ENCODE measurements at places on chromosomes 13 and 19. TPM values are rescaled to one million over a fixed set of nuclear protein-coding genes. Genes with fewer than 3 reads are reported as not detected.

- no peak for DNase-seq
These were observed 44.3 kb downstream of the ZMYM2 start for GRCh38 chr13:20002787-20003186.

DNA sequence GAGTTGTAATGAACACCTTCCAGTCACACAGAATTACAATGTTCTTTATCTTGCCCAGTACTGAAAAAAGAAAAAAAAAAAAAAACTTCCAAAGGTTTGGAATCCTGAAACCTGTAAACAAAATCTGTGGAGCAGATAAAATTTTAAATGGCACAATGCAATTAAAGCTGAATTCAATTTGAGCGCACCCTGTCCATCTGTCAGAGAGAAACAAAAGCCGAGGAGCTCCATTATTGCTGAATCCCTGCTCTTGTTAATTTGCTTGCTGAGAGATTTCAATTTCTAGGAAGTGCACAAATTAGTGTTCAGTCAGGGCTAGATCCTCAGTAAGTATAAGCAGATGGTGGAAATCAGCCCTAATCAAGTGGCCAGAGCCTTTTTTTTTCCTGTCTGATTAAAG lies 65.2 kb downstream of the DACH1 start:
- DNase-seq = peak; percentile 63

DNA sequence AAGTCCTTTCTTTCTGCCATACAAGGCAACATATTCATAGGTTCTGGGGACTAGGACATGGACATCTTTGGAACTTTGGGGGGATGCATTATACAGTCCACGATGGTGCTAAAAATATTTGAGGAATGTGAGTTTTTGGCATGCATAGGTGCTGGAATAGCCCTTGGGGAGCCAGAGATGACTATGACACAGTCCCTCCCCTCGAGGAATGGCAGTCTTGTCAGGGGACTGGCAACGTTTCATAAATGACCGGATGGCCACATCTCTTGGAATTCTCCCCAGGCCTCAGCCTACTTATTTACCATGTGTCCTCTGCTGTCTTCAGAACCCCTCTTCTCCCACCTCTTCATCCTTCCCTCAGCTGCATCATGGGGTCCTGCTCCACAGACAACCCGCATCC lies 13.6 kb downstream of the MEIOSIN start:
- DNase-seq = no peak

DNA sequence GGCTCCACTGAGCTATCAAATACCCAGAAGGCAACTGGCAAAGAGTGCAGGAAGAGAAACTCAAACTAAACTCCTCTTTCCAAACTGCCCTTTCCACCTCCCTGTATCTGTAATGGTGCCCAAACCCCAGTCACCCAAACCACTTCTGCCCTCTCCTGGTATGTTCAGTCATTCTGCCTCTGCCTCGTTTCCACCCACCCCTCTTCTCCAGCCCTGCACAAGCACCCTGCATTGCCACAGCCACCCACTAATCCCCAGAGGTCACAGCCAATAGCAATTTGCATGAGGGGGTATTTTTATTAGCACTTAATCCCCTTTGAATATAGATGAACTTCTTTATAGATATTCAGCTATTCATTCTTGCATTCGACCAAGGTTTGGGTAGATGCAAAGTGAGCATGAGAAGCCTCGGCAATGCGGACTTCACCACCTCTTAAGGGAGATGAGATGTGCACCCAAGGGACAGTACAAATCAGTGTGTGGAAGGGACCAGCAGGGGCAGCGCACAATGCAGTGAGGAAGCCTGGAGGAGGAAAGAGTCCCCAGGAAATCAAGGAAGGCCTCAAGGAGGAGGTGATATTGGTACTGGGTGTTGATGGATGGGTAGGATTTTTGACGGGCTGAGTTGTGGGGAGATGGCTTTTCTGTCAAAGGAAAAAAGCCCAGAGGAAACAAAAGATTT lies 12.4 kb downstream of the TMEM272 start:
- DNase-seq = peak; percentile 72

GRCh38 chr19:42277821-42278451 lies 8.9 kb downstream of the CIC start:
- DNase-seq = no peak

- no peak for DNase-seq
These were observed 76.5 kb downstream of the ZNF726 start for GRCh38 chr19:23991170-23991569.

DNA sequence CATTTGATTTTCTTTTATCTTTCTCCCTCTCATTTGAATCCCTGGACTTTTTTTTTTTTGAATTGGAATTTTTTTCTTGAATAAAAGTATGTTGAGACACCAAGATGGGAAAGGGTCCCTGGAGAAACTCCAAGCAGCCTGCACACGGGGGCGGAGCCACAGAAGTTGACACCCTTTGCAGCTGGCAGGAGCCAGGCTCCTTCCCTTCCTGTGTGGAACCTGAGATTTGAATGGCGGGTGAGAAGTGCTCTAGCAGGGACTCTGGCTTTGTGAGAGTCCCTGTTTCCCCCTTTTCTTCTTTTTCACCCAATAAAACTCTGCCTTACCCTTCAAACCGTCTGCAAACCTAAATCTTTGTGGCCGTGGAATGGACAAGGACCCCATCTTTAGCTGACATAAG lies 1381.0 kb upstream of the MIR17HG start:
- DNase-seq = no peak

- no peak for DNase-seq
These were observed 108.8 kb downstream of the NDFIP2 start for GRCh38 chr13:79589603-79590393.

DNA sequence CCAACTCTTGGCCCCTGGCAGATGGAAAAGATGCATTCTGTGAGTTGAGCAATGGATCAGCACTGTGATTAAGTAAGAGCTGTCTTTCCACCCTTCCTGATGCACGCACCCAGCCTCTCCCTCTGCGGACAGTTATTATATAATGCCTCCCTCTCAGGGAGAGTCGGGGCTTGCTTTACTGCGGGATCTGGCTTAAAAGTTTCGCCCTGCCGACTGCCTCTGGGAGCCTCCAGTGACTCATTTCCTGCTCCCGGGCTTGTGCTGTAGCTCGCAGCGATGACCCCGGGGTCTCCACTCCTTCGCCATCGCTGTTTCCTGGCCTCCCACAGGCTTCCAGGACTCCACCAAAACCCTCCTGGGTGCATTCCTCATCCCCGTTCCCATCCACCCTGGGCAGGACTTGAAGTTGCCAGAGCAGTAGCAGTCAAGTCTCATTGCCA lies 107.4 kb upstream of the SLC7A1 start:
- DNase-seq = peak; percentile 76

GRCh38 chr13:28346154-28346553 lies 148.8 kb downstream of the FLT1 start:
- no peak for DNase-seq

- no peak for DNase-seq
These were observed 9.3 kb downstream of the SCEL start for GRCh38 chr13:77544758-77545338.

Gene ZNF71
- 13.7 TPM for total RNA-seq

Gene TMEM255B
- total RNA-seq = 0.06 TPM

Gene LYPD4
- total RNA-seq = not detected

Gene TPTE2
- 27.5 TPM for total RNA-seq

Gene DIAPH3
- total RNA-seq = 62.3 TPM

Gene NEK5
- total RNA-seq = 0.13 TPM

Gene NDUFA11
- total RNA-seq = 298 TPM
